NCI-H774 (cell line): ENCODE measurements at places on chromosomes 3 and 15.

GRCh38 chr3:14761121-14761672 is 57.6 kb upstream of the FGD5 start:
- no peak for DNase-seq

- DNase-seq, result no peak
Measured at GRCh38 chr3:49295489-49296058, 18.5 kb upstream of the C3orf62 start.

DNA sequence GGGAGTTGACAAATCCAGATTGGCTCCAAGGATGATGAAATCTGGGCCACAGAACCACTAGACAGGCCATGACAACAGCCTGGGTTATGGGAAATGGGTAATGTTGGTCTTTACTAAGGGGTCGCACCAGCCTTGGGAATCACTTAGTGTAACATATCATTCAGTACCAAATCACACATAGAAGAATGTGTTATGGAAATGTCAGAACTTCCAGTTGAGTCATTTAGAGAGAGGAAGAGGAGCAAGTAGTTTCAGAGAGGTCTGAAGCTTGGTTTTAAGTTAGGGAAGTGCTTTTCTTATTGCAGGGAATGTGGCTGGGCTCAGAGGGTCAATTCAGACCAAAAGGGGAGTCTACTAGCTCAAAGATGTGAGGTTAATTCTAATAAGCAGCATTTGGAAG is 241.6 kb upstream of the ZPLD1 start:
- no peak for DNase-seq

GRCh38 chr3:64974401-64974800 is 286.6 kb upstream of the ADAMTS9 start:
- no peak for DNase-seq

GRCh38 chr3:193544289-193544688 is 10.4 kb downstream of the ATP13A4 start:
- no peak for DNase-seq

GRCh38 chr15:82666606-82667005 is 19.4 kb upstream of the CPEB1 start:
- no peak for DNase-seq

DNA sequence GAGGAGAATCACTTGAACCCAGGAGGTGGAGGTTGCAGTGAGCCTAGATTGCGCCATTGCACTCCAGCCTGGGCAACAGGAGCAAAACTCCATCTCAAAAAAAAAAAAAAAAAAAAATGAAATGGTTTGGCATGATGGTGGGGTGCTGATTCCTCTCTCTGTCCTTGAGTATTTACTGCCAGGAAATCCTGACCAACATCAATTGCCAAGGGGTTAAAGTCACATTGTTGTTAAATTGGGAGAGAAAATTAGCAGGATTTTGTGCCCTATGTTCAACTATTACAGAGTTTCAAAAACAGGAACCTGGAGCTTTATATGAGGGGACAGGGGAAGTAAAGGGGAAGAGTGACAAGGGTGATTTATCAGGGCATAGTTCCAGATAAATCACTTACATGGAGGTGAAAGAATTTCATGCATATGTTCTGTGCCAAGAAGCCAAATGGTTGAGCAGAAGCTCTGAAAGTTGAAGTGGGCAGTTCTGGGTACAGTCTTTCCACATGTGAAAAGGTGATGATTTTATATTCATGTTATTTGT is 70.5 kb upstream of the TSEN2 start:
- DNase-seq, result no peak
